CD8-positive, alpha-beta memory T cell (primary cell): ENCODE measurements at places on chromosomes 11 and 22. TPM values are rescaled to one million over a fixed set of nuclear protein-coding genes. Genes with fewer than 3 reads are reported as not detected.

DNA sequence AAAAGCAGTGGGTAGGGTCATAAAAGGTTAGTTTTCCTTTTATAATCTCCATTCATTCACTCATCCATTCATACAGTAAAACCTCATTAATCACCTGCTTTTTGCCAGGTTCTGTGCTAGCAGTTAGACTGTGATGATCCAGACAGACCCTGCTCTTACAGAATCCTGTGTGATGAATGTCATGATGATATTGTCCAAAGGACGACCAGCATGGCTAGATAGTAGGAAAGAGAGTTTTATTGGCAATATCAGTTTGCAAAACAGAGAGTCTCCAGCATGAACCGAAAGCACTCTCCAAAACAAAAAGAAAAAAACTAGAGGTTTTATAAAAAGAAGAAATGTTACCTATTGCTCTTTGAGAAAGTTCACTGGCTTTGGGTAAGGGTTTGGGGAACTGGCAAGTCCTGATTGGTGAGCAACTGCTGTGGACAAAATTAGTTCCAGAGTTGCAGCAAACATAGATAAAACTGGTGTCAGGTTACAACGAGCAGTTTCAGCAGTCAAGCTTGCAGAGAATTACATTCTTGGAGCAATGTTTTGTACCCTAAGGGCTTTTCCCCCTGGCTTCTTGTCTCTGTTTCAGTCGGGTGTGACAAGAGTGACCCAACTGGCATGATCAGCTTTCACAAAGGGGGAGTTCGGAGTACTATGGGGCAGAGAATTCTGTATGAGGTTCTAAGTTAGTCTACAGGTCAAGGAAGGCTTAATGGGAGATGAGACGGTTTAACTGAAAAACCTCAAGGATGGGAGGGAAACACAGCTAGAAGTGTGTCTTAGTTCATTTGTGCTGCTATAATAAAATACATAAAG lies 58.3 kb downstream of the HSD17B12 start:
- DNase-seq = no peak

DNA sequence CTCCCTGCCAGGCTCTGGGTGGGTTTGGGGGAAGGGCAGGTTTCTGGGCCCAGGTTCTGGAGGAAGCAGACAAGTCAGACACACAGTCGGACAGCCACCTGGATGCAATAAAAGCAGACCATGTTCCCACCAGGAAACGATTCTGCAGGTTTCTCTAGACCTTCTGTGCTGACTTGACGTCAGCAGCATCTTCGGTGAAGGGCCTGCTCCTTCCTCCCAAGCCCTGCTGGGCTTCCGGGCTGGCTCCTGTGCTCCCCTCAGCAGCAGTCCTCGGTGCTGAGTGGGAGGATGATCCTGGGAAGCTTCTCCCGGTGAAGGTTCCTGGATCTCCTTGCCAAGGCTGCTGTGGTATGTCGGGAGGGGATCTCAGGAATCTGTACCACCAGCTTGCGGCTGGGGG lies 240.0 kb downstream of the GRIK4 start:
- no peak for DNase-seq

- DNase-seq = no peak
Measured at GRCh38 chr11:20640401-20640800, 29.0 kb upstream of the NELL1 start.

DNA sequence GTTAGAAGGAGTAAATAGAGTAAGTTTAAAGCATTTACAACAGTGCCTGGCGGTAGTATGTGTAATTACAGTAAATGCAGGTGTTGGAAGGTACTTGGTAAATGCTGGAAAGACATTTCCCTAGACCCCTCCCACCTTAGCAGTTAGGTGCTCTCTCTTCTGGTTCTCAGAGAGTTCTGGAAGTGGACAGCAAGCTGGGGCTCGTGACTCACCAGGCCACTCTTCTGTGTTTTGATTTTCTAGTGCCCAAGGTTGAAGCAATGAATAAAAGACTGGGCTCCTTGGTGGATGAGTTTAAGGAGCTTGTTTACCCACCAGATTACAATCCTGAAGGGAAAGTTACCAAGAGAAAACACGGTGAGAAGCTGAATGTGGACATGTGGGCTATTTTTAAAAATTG lies 27.6 kb downstream of the SNU13 start:
- DNase-seq = no peak

DNA sequence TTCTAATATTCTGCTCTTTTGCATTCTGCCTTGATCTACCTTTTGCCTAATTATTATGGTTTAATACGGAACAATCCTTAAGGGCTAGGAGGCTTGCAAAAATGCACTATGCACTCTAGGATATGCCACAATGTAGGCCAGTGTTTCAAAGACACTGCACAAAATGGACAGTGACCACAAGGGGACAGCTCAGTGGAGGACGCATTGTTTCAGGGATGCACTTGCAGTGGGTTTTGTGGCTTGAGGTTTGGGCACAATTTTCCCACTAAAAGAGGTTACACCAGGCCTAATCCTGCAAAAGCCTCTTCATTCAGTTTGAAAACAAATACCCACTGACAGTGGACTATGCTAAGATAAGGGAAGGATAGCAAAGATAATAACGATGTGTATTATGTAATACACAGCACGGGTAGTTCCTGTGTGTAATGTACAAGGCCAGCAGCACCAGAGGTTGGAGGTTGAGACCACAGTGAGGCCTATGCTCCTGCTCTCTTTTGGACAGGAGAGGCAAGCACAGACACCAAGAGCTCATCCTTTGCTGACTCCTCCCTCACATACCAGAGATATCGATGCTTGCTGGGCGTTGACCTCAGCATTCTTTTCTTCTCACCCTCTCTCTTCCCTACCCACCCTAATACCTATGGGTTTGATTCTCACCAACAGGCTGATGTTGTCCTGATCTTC lies 12.7 kb downstream of the MAP6 start:
- DNase-seq = no peak

- no peak for DNase-seq
Measured at GRCh38 chr11:206526-207207, 532 bp downstream of the BET1L start.

- DNase-seq = peak; percentile 80
Measured at GRCh38 chr11:95254131-95254704, 23.2 kb upstream of the SESN3 start.

DNA sequence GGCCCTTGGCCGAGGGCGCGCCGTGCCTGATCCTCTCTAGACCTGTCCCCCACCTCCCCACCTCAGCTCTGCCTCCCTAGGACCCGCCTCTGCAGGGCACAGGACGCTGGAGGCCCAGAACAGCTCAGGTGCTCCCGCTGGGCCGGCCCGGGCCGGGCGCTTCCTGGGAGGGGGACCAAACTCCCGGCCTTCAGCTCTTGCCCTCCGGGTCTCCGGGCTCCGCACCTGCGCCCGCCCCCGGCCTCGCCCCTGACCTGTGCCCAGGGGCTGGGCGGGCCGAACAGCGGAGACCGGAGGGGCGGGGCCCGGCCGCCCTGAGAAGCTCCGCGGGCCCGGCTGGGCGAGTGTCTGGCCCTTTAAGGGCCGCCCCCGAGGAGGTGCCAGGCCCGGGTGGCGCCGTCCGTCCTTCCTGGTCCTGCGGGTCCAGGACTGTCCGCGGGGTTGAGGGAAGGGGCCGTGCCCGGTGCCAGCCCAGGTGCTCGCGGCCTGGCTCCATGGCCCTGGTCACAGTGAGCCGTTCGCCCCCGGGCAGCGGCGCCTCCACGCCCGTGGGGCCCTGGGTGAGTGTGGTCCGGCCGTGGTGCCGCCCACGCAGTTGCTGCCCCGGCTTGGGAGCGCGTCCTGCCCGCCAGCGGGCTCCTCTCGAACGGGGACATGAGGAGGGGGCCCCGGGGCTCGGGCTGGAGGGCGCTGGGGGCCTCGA lies at the start of gene SSH3:
SSH3 (plus strand) TSS at position 399 of the 703 bp plus-strand sequence; CDS start at position 495, 96 bp downstream.
- DNase-seq = peak; percentile 24

DNA sequence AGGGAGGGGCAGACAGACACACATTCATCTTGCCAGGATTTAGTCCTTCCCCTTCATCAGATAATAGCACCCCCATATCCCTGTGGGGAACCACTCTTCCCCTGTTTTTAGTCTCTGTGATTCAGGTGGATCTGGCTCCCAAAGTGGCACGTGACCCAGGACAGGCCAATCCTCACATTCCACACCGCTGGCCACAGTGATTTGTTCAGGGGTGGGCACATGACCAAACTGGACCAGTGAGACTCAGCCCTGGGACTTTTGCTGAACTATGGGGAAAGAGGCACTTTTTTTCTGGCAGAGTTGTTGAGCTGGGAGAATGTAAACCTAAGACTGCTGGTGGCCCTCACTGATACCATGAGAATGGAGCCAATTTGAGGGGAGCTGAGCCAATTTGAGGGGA lies 19.1 kb upstream of the KCNJ11 start:
- DNase-seq = no peak

DNA sequence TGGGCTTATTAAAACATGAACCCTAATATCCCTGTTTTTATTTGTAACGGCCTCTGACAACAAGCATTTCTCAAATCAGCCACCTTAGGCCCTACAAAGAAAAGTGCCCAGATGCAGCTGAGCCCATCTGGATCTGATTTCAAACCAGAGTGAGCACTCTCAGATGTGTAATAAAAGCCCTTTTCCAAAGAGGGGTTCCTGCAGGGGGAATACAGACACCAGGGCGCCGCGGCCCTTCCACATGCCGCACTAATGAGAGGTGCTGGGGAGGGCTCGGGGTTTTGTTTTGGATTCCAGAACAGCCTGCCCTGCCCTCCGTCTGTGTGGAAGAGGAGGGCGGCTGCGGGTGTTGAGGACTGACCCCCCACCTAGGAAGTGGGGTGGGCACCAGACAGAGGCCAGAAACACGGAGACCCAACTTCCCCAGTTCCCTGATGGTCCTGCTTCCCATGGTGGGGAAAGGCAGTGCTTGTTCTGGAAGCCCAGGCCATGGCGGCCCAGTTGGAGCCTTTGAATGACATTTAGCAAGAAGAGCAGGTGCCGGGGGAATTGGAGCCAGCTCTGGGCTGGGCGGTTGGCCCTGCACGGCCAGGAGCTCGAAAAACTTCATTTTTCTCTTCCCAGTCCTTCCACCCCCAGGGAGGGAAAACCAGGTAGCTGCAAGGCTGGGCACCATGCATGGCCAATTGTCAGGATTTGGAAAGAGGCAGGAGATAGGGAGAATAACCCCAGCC lies 63.7 kb downstream of the MACROD1 start:
- DNase-seq = no peak

Gene SPDYC
- not detected for polyA plus RNA-seq

Gene LSP1
- polyA plus RNA-seq = 496 TPM

Gene ZBTB16
- 71.9 TPM for polyA plus RNA-seq
